Stimulated activated CD8-positive, alpha-beta memory T cell treated with anti-CD3 and anti-CD28 coated beads, Interleukin-7, amount 100 ng/mL, for 1 hour (primary cell): ENCODE measurements at places on chromosomes 16 and 17.

DNA sequence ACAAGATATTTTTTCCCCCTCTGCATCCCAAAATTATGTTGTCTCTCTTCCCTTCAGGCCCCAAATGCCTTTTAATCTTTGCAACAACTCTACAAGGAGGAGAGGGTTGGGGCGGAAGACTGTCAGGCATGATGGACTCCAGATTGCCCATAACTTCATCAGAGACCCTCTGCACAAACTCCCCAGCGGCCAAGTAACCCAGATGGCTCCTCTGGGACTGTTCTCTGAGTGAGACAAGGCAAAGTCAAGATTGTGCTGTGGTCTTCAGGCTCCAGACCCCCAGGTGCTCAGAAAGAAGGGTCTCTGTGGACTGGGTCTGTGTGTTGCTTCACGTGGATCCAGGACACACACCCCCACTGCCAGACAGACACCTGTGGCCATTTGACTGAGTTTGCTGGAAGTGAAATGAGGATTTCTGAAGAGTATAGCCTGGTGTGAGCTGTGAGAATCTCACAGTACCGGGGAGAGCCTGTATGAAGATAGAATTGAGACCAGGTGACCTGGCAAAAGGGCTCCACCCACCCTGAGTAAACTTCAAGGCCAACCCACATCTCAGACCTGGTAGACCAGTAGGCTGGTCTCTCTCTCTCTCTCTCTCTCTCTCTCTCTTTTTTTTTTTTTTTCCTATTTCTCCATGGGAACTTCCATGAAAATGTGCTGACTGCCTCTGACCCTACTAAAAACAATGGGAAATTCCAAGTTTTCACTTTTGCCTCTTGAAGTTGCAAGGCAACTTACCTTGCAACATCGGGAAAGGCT is 354.1 kb downstream of the SOX9 start:
- DNase-seq: no peak

GRCh38 chr16:87543436-87544191 is 50.8 kb upstream of the ZCCHC14 start:
- no peak for DNase-seq

GRCh38 chr16:8736123-8736668 is 61.2 kb downstream of the TMEM186 start:
- DNase-seq: no peak

- DNase-seq: peak; percentile 4
Measured at GRCh38 chr17:61139219-61139618, 260.4 kb upstream of the TBX2 start.

DNA sequence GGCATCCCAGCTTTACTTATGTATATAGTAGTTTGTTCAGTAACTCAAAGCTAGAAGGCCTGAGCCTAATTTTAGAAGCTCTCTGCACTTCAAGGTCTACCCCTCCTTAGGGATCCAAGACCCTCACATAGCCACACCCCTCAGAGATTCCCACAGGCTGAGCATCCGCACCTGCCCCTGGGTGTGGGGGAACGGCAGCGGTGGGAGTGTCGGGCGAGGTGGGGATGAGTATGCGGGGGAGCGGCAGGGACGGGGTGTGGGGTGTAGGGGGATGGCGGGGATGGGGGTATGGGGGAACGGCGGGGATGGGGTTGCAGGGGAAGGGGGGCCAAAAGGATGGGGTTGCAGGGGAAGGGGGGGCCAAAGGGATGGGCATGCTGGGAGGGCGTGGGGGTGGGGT is 24.9 kb upstream of the BEAN1 start:
- DNase-seq: no peak

GRCh38 chr16:89741342-89742014 is 20.1 kb downstream of the ZNF276 start:
- no peak for DNase-seq

- DNase-seq: no peak
Measured at GRCh38 chr16:19008245-19009169, 24.8 kb downstream of the TMC7 start.

GRCh38 chr17:61560071-61560470 is 30.9 kb downstream of the NACA2 start:
- no peak for DNase-seq

GRCh38 chr16:27427538-27427937 is 25.6 kb downstream of the IL21R start:
- no peak for DNase-seq

- DNase-seq: no peak
Measured at GRCh38 chr16:85041219-85042166, 13.9 kb downstream of the KIAA0513 start.

DNA sequence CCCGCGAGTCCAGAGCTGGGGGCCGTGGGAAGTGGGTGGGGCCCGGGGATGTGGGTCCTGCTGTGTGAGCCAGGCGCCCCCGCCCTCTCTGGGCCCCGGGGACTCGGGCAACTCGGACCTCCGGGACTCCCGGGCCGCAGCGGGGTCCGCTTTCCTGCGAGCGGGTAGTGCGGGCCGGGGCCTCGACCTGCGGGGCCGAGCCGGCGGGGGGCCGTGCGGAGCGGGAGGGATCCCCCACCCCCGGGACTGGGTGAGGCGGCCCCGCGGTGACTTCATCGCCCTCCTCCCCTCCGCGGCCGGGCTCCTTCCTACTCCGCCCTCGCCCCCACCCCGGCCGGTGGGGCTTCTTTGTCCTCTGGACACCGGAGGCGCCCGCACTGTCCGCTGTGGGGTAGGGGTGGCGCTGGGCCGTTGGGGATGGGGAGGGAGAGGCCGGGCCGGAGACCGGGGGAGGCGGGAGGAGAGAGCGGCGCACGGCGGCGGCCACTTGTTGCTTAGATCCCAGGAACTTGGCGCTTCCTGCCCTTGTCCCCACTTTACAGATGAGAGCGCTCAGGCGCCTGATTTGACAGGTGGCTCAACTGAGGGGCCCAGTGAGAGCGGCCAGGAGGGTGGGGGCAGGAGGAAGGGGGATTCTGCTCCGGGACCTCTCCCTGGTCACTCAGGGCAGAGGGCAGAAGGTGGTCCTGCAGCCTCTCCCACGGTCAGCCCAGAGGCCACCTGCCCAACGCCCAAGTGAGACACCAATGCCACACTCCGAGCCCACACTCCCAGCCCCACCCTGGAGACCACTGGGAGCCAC is 874 bp downstream of the CMTM3 start:
- no peak for DNase-seq

- no peak for DNase-seq
Measured at GRCh38 chr16:54066451-54067105, 220.0 kb downstream of the IRX3 start.

- no peak for DNase-seq
Measured at GRCh38 chr16:80437707-80438106, 103.1 kb upstream of the DYNLRB2 start.

GRCh38 chr17:57576744-57577143 is 168.4 kb downstream of the CCDC182 start:
- DNase-seq: no peak
